Activated T-helper 1 cell treated with Interleukin-2 at 50 U/mL for 16 hours (primary cell): ENCODE measurements at places on chromosomes 6 and 20.

- no peak for DNase-seq
Observed at GRCh38 chr20:41573955-41574354, 44.2 kb downstream of the CHD6 start.

DNA sequence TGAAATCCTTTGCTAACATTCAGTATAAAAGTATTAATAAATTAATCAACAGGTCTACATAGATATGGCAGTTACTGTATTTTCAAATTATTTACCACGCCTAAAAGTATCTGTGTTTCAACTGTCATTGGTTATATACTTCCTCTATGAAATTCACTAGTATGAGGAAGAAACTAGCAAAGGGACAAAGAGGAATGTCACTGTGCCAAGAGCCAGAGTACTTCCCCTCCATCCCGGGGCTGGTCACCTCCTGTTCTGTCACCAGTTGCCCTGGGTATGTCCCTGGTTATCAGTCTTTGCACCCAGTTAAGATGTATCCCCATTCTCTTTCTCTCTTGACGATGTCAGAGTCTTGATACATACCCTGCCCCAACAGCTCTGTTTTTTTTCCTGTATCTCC lies 476.8 kb upstream of the SOX4 start:
- no peak for DNase-seq

DNA sequence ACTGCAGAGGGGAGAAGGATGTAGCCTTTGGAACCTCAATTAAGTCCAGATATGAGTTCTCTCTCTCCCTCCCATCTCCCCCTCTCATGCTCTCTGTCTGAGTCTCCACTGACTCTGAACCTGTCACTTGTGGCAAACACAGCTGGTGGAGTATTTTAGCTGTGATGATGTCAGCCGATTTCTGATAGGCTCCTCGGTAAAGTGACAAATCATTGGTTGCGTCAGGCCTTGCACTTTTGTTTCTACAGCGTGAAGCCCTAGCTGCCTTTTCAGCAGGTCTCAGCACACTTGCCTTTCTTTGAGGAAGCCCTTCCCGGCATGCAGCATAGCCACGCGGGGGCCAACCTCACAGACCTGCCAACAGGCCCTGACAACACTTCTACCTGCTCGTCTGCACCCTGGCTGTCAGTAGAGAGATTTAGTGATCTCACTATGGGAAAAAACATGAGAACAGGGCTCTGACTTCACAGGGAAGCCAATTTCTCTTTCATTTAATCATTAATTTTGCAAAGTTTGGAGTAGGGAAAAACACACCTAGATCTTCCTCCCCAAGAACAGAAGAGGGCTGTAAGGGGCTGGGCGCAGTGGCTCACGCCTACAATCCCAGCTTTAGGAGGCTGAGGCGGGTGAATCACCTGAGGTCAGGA lies 84.4 kb downstream of the GMPR start:
- DNase-seq, result peak; percentile 55

DNA sequence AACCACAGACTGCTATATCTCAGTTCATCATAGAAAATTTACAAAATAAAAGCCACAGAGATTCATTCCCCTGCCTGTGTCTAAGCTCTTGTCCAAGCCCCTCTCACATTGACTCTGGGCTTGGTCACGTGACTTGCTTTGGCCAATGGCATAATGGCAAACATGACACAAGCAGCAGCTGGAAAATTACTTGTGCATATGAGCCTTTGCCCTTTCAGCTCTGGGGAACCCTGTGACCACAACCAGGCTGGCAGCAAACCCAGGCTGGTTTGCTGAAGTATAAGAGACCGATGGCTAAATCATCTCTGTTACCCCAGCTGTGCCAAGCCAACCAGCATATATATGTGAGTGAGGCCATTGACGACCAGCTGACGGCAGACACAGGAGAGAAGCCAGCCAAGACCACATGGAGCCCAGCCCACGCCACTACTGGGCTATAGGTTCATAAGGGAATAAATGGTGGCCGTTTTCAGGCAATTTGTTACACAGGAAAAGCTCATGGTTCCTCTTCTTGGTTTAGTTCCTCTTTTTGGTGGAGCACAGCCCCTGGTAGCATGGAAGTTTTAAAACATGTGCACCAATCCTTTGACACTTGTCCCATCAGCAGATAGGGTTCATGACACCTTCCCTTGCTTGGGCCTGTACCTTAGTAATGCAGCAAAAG lies 31.8 kb upstream of the RSPO4 start:
- no peak for DNase-seq

DNA sequence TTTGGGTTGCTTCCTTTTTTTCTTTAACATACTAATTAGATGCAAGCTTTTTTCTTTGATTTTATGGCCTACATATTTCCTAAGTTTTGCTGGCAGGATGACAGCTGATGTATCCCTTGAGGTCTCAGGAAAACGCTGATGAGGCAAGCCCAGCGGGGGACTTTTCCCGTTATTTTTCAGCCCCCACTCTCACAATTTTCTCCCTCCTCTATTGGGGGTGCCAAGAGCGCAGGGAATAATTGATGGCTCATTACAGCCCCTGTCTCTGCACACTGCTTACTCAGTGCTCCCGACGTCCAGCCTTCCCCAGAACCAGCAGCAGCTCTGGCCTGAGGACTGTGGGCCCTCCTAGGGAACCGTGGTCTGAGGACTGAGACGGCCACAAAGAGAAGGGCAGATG lies 38.6 kb upstream of the VSTM2L start:
- no peak for DNase-seq

GRCh38 chr6:108820006-108820405 lies 28.2 kb upstream of the ARMC2 start:
- no peak for DNase-seq

DNA sequence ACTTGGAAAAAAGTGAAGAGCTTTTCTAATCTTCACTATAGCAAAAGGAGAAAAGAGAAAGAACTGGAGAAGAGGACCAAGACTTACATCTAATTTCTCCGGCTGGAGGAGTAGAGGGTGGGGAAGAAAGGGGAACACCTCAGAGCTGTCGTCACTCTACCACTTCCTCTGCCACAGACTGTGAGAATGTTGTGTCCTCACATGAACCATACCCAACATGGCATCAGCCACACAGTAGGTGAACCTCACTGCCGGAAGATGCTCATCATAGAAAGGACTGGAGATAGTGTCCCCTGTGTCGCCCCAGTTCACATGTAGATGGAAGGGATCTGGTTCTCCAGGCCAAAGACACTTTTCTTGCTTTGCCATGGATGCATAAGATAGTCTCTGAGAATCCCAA lies 604.4 kb upstream of the NOX3 start:
- DNase-seq, result no peak

GRCh38 chr6:41344876-41345275 lies 9.5 kb downstream of the NCR2 start:
- DNase-seq, result no peak

- no peak for DNase-seq
Observed at GRCh38 chr20:14062786-14063185, 67.5 kb downstream of the MACROD2 start.

- no peak for DNase-seq
Observed at GRCh38 chr20:17437251-17437650, 93.9 kb downstream of the BFSP1 start.

DNA sequence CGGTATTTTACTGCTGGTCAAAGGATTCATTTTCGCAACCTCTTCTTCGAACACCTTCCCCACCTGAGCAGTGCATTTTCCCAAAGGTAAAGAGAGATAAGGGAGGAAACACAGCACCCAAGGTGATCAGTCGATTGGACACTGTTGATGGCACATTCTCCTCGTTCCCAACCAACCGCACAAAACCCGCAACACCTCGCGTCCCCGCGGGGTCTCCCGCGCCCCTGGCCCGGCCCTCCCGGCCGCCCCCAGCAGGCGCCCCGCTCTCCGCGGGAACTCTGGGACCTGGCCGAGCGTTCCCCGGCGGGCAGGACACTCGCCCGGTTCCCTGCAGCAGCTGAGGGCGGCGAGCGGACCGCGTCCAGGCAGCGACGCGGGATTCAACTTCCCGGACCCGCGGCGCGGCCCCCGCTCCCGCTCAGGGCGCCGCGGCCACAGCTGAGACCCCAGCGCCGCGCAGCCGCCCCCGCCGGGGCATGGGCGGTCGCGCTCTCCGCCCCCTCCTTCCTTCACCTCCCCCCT lies 506 bp downstream of the RGS17 start:
- no peak for DNase-seq

DNA sequence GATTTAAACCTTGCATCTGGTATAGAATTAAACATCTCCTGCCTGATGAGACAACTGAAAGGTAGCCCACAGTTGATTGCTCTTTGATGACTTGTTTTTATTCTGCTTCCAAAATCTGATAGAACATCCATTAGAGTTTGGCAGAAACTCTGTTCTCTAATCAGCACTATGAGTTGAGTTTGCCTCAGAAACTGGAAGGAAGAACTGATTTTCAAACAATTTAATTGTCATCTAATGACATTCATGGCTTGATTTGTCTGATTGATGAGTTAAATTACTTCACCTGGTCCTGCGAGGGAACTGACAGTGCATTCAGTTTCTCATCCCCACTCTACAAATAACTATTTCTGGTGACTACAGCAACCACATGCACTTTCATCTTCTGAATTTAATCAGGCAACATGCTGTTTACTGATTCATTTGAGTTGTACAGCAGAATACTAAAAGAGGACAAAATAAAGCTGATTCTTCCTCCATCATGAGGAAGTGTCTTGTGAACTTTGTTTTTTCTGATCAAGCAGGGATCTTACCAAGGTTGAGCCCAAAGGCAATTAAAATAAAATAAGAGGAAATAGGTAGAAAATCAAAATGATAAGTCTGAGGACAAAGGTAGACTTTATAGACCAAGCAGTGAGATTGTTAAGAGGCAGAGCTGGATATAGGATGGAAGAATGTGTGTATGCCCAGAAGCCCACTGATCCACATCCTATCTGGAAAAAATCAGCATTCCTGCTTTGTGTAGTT lies 15.7 kb upstream of the MRAP2 start:
- no peak for DNase-seq

DNA sequence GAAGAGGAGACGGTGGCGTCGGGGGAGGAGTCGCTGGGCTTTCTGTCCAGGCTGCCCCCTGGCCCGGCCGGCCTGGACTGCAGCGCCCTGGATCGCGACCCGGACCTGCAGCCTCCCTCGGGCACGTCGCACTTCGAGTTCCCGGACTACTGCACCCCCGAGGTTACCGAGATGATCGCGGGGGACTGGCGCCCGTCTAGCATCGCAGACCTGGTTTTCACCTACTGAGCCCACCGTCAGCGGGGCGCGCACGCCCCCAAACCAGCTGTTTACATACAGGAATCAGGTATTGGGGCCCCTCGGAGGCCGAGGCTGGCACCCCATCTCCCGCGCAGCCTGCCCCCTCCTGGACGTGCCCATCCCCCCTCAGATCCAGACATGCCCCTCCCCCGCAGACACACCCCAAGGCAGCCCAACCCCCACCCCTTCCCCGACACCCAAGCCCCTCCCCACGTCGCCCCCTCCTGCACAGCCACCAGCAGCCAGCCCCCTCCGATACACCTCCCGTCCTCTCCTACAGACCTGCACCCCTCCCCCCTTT lies 1.4 kb downstream of the SOX12 start:
- DNase-seq, result no peak

DNA sequence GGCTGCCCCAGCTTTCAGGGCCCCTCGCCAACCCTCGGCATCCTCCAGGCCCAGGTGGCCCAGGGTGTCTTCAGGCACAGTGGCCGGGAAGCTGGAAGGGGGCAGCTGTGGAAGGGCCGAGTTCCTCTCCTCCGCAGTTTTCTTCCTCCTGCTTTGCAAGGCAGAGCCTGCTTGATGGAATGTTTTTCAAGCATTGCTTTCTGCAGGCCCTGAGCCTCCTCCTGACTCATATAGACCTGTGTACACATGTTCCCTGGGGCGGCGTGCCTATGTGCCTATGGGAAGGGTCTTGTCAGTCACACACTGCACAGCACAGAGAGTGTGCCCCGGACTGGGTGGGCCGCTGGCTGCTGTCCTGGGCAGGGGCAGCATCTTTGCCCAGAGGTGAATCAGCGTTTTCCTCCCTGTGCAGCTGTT lies 107.5 kb downstream of the ERMARD start:
- DNase-seq, result no peak

DNA sequence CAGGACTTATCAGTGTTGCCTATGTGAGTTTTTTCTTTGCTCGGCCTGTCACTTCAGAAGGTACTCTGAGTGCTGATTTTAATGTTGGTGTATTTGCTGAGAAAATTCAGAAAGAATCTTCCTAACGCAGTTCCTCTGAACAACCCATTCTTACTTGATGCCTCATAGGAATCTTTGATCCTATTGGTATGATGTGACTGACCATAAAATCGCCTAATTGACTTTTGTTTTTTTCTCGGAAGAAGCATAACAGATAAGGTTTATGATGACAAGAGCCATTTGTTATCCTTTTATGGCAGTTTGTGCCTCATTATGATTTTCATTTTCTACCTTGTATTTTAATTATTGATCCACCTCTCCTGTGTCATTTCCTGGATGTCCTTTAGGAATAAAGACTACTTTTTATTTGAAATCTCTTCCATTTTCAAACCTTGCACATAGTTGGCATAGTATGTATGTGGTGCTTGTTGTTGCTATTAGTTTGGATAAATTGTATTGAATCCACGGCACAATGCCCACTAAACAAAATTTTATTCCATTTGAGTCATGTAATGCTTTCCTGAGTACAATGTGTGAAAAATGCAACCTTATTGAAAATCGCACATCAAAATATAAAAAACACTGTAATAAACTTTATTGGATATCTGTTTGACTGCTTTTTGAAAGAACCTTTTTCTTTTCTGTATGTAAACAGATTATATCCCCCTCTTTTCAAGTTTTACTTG lies 37.3 kb downstream of the LRRC1 start:
- DNase-seq, result no peak

DNA sequence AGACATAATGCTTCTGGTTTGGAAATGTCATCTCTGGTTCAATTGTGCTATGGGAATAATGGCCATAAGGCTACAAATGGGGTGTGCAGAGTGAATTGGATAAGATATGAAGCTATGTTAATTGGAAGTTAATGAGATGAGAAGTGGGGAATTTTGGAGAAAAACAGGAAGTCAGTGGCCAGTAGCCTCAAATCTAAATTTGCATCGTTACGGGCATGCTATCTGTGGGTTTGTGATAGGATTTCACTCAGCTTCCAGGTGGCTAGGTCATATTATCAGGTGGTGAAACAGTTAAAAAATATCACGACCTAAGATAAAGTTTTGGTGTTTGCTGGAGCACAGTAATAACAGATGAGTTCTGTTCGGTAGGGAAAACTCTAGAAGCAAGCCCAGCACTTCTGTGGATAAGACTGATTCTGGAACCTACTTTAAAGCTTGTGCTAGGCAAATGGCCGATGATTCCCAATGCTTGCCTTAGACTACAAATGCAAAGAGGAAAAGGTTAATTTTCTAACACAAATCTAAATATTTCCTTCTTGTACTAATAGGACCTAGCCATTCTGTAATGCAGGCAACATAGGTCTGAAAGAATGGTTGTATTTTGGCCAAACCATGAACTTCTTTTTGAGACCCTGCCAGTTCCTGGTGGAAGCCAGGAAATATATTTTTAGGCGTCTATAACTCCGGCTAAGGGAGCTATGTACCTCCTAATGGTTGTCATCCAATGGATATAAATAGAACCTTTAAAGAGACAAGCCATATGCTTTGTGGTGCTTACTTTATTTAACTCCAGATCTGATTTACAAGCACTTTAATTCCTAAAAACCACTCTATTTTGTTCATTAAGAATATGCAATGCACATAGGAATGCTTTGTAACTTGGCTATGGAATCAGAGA lies 111.0 kb downstream of the PLCB1 start:
- no peak for DNase-seq

- DNase-seq, result no peak
Observed at GRCh38 chr20:46293084-46293483, 15.2 kb downstream of the CDH22 start.

- DNase-seq, result no peak
Observed at GRCh38 chr6:138601128-138601527, 101.8 kb upstream of the NHSL1 start.

GRCh38 chr20:10581823-10582222 lies 92.0 kb downstream of the JAG1 start:
- DNase-seq, result no peak
